Hepatocyte (in vitro differentiated cells): ENCODE measurements at places on chromosomes 3 and 15.

DNA sequence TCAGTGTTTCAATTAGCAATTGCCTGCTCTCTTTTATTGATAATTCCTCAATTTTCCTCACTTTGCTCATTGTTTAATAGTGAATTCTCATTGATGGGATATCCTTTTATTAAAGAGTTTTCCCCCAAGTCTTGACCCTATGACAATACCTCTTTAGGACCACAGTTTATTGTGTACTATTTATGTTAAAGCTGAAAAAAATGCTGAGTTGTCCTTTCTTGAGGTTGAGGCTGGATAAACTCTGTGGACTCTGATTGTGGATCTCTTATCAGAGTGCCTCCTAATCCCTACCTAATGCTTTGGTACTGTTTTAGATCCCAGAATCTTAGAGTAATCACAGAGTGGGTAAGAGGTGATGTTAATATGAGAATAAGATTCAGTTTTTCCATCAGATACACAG lies 416.3 kb upstream of the GBE1 start:
- no peaks in the 10 kb centered on the region for H3K4me1 ChIP-seq
- no peak overlapping the region for H3K27ac ChIP-seq
- no peak overlapping the region for H3K4me3 ChIP-seq
- no peaks in the 10 kb centered on the region for H3K36me3 ChIP-seq
- no peak for DNase-seq

- DNase-seq: no peak
- no peak overlapping the region for H3K27ac ChIP-seq
- H3K36me3 ChIP-seq: no peaks in the 10 kb centered on the region
- H3K4me1 ChIP-seq: no peaks in the 10 kb centered on the region
- no peaks in the 10 kb centered on the region for H3K27me3 ChIP-seq
These were observed 2.2 kb upstream of the TRAK1 start for GRCh38 chr3:42088803-42089530.

- H3K27ac ChIP-seq: no peak overlapping the region
- no peaks in the 10 kb centered on the region for H3K36me3 ChIP-seq
These were observed 46.6 kb downstream of the TP53BP1 start for GRCh38 chr15:43446344-43446743.

GRCh38 chr3:53198256-53198977 lies 37.4 kb downstream of the PRKCD start:
- no peaks in the 10 kb centered on the region for H3K4me1 ChIP-seq
- no peaks in the 10 kb centered on the region for H3K27me3 ChIP-seq
- no peak overlapping the region for H3K27ac ChIP-seq
- no peak for DNase-seq

- H3K36me3 ChIP-seq: no peaks in the 10 kb centered on the region
- no peak overlapping the region for H3K27ac ChIP-seq
- no peaks in the 10 kb centered on the region for H3K27me3 ChIP-seq
- H3K4me1 ChIP-seq: no peaks in the 10 kb centered on the region
- DNase-seq: no peak
These were observed 239.0 kb downstream of the ZNF621 start for GRCh38 chr3:40763807-40764206.

DNA sequence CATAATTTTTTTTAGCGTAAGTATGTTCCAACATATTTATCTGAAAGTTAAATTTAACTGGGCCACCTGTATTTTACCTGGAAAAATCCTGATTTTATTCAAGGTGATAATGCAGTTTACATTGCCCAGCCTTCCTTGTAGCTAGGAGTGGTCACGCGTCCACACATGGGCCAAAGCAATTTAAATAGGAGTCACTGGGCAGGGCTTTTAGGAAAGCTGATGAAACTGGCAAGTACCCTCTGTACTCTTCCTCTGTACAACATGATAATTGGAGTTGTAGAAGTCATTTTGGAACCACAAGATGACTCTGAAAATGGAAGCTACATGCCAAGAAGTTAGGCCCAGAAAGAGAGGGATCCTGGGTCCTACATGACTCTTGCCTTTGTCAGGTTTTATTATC lies 9.5 kb downstream of the BTD start:
- H3K4me3 ChIP-seq: no peak overlapping the region
- DNase-seq: no peak
- H3K27me3 ChIP-seq: no peaks in the 10 kb centered on the region
- no peaks in the 10 kb centered on the region for H3K36me3 ChIP-seq
- no peak overlapping the region for H3K27ac ChIP-seq

- DNase-seq: no peak
- no peak overlapping the region for H3K4me3 ChIP-seq
- no peaks in the 10 kb centered on the region for H3K4me1 ChIP-seq
- no peaks in the 10 kb centered on the region for H3K27me3 ChIP-seq
These were observed 100.6 kb downstream of the DNAJB8 start for GRCh38 chr3:128366136-128366535.

DNA sequence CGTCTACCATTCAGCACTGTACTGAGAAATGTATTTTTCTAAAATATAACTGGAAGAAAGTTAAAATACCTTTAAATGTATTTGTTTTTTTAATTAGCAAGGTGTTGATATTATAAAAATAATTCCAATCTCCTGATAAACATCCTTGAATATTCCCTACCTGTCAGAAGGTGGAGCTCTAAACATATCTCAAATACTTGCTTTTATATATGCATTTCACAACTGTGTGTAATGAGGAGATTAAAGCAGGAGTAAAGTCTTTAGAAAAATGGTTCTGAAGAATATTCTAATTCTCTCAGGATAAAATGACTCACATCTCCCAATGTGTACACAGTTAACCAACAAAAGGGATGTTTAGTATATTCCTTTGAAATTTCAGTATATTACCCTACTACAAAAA lies 422.7 kb downstream of the PLCL2 start:
- H3K4me1 ChIP-seq: no peaks in the 10 kb centered on the region
- H3K27ac ChIP-seq: no peak overlapping the region
- no peaks in the 10 kb centered on the region for H3K36me3 ChIP-seq

- no peak for DNase-seq
- H3K27me3 ChIP-seq: no peaks in the 10 kb centered on the region
- H3K27ac ChIP-seq: no peak overlapping the region
- no peaks in the 10 kb centered on the region for H3K36me3 ChIP-seq
These were observed 291.6 kb upstream of the PLSCR5 start for GRCh38 chr3:146896711-146897110.

DNA sequence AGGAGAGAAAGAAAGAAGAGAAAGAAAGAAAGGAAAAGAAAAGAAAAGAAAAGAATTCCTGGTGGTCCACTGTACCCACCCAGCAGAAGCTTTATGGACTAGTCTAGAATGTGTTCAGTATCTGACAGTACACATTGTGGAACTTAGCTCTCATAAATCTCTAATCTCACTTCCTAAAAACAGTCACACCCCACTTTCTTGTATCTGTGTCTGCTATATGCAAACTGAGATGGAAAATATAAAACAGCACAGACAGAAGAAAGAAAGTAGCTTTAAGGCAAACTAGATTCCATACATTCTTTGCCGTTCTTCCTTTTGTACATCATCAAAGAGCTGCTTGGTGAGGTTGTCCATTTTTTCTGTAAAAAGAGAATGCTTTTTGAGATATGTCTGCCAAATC lies 41.1 kb upstream of the GNB5 start:
- DNase-seq: no peak
- H3K27ac ChIP-seq: no peak overlapping the region
- no peaks in the 10 kb centered on the region for H3K36me3 ChIP-seq
- no peaks in the 10 kb centered on the region for H3K27me3 ChIP-seq

GRCh38 chr15:58490888-58491473 lies 59.2 kb downstream of the LIPC start:
- H3K27me3 ChIP-seq: no peaks in the 10 kb centered on the region
- DNase-seq: no peak
- no peaks in the 10 kb centered on the region for H3K4me1 ChIP-seq
- no peak overlapping the region for H3K27ac ChIP-seq
- no peaks in the 10 kb centered on the region for H3K36me3 ChIP-seq

DNA sequence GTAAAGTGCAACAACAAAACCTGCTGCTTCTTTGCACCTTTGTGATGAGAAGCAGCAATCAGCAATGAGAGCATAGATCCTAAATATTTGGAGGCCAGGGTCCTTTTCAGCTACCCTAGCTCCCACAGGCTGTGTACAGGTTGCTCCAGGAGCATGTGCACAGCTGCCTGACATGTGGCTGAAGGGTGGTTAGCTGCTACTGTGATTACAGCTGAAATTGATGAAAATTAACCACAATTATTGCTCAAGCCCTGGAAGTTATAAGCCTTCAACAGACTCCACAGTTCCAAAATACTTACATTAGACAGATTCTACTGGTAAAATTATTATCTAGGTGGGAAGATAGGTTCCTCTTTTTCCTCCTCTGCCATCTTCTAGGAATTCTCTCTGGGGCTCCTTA lies 28.5 kb downstream of the COMMD2 start:
- no peaks in the 10 kb centered on the region for H3K4me1 ChIP-seq
- H3K27me3 ChIP-seq: no peaks in the 10 kb centered on the region
- DNase-seq: no peak
- H3K36me3 ChIP-seq: no peaks in the 10 kb centered on the region
- H3K4me3 ChIP-seq: no peak overlapping the region

GRCh38 chr3:45272828-45273470 lies 46.9 kb upstream of the TMEM158 start:
- H3K4me3 ChIP-seq: no peak overlapping the region
- no peak overlapping the region for H3K27ac ChIP-seq
- no peaks in the 10 kb centered on the region for H3K36me3 ChIP-seq
- H3K27me3 ChIP-seq: no peaks in the 10 kb centered on the region

GRCh38 chr3:188390343-188390718 lies 236.4 kb downstream of the LPP start:
- no peak overlapping the region for H3K4me3 ChIP-seq
- H3K36me3 ChIP-seq: no peaks in the 10 kb centered on the region
- H3K4me1 ChIP-seq: peaks cover 22% of the 10 kb centered on the region
- peak overlapping the region; percentile 52 for H3K27ac ChIP-seq
- no peaks in the 10 kb centered on the region for H3K27me3 ChIP-seq

DNA sequence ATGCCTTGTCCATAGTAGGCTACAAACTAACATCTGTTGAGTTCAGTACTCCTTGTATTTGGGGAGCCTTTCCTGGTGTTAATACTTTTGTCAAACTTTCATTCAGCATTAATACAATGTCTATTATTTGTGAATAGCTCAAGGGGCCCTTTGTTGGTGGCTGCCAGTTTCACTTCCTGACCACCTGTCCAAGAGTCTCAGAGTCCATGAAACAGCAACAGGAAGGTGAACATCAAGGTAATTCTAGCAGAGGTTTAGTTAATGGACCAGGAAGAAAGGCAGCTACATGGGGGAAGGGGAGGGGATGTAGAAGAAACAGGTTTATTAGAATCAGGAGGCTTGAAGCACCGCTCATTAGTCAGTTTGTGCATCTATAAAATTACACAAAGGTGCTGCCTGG lies 386.9 kb downstream of the PDCD6IP start:
- peaks cover 4% of the 10 kb centered on the region for H3K4me1 ChIP-seq
- H3K27ac ChIP-seq: no peak overlapping the region
- DNase-seq: no peak

GRCh38 chr3:71416876-71417275 lies 166.7 kb downstream of the FOXP1 start:
- H3K27ac ChIP-seq: no peak overlapping the region
- H3K4me3 ChIP-seq: no peak overlapping the region
- no peaks in the 10 kb centered on the region for H3K36me3 ChIP-seq
- peaks cover 6% of the 10 kb centered on the region for H3K4me1 ChIP-seq
- no peak for DNase-seq
- H3K27me3 ChIP-seq: no peaks in the 10 kb centered on the region

GRCh38 chr3:17011728-17012338 lies 127.1 kb downstream of the PLCL2 start:
- H3K36me3 ChIP-seq: no peaks in the 10 kb centered on the region
- H3K4me1 ChIP-seq: peaks cover 18% of the 10 kb centered on the region
- no peak for DNase-seq
- H3K27me3 ChIP-seq: no peaks in the 10 kb centered on the region
- no peak overlapping the region for H3K4me3 ChIP-seq
- H3K27ac ChIP-seq: peak overlapping the region; percentile 88

GRCh38 chr3:30443756-30444673 lies 162.4 kb upstream of the TGFBR2 start:
- no peak overlapping the region for H3K4me3 ChIP-seq
- no peak overlapping the region for H3K27ac ChIP-seq
- no peaks in the 10 kb centered on the region for H3K36me3 ChIP-seq
- H3K27me3 ChIP-seq: no peaks in the 10 kb centered on the region

DNA sequence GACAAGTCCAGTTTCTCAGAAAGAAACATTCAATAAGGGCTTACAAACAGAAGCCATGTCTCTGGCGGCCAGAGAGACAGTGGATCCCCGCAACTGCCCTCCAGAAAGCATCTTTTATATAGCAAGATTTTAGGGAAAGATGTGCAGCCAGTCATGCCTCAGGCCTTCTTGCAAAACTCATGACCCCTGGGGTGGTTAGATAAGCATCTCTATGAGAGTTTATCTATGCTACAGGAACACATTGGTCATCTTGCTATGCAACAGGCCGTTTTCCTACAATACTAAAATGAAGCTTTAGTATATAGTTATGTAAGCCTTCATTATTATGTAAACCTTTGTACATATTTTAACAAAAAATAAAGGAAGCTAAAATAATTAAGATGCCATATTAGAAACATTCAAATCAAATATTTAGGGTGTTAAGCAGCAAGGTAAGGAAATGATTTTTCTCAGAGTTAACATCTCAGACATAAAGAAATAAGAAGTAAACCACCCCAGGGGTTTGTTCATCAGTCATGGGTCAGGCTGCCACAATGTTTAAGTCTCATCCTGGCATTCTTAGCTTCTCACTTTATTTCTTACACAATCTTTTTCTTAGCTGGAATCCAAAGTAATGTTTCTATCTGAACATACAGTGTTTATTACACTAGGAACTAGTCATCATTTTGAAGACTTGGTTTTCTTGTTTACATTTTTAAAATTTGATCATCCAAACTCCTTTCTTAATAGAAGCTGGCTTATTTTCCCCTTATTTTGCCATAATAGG lies 6.3 kb upstream of the FSIP1 start:
- peaks cover 12% of the 10 kb centered on the region for H3K4me1 ChIP-seq
- H3K4me3 ChIP-seq: no peak overlapping the region
- no peaks in the 10 kb centered on the region for H3K36me3 ChIP-seq
- no peak overlapping the region for H3K27ac ChIP-seq
- no peaks in the 10 kb centered on the region for H3K27me3 ChIP-seq

GRCh38 chr15:92528736-92529135 lies 126.8 kb downstream of the FAM174B start:
- H3K4me1 ChIP-seq: no peaks in the 10 kb centered on the region
- no peak overlapping the region for H3K4me3 ChIP-seq
- no peak overlapping the region for H3K27ac ChIP-seq
- DNase-seq: no peak
- H3K27me3 ChIP-seq: no peaks in the 10 kb centered on the region

- H3K36me3 ChIP-seq: no peaks in the 10 kb centered on the region
- no peak for DNase-seq
- no peaks in the 10 kb centered on the region for H3K4me1 ChIP-seq
- H3K4me3 ChIP-seq: no peak overlapping the region
These were observed 234.1 kb downstream of the STAG1 start for GRCh38 chr3:136518102-136518501.

DNA sequence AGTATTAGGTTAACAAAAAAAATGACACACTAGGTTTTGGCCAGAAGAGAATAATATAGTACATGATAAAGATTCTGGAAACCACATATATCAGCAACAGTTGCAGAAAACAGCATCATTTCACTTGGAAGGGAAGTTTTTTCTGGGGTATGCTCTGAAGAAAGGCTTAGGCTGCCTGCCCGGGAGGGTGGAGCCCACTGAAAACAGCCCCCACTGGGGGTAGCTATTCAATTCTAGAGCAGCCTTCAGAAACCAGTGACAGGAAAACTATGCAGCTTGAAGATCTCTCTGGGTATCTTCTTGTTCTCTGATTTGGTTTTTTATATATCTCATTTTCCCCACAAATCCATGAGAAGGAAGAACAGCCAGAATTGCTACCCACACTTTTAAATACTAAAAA lies 43.2 kb downstream of the ZMAT3 start:
- no peak overlapping the region for H3K27ac ChIP-seq
- H3K36me3 ChIP-seq: no peaks in the 10 kb centered on the region
- no peak for DNase-seq
- H3K4me1 ChIP-seq: peaks cover 2% of the 10 kb centered on the region
- H3K4me3 ChIP-seq: no peak overlapping the region
